ENCODE measurements at places on chromosomes 5 and 9. TPM values are rescaled to one million over a fixed set of nuclear protein-coding genes. Genes with fewer than 3 reads are reported as not detected.
A peak's percentile ranks its signal among the peaks of the same experiment; 100 is the strongest.

DNA sequence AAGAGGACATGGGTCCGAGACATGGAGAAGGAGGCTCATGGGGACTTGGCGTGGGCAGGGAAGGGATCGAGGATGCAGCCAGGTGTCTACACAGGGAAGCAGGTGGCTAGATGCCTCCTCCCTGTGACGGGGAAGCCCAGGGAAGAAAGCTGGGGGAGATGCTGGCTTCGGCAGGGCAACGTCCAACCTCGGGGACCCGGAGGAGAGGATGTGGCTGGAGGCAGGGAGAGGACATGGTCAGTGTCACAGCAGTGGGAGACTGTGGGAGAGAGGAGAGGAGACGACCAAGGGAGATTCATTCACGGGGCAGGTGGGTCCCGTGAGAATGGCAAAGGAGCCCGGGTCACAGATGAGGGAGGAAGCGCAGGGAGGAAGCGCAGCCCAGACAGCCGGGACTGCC is 73.2 kb upstream of the PHYKPL start:
- H3K27ac ChIP-seq = no peak overlapping the region
- H3K27me3 ChIP-seq = peaks cover 81% of the 10 kb centered on the region
- no peaks in the 10 kb centered on the region for H3K4me1 ChIP-seq
- H3K4me3 ChIP-seq = no peak overlapping the region

DNA sequence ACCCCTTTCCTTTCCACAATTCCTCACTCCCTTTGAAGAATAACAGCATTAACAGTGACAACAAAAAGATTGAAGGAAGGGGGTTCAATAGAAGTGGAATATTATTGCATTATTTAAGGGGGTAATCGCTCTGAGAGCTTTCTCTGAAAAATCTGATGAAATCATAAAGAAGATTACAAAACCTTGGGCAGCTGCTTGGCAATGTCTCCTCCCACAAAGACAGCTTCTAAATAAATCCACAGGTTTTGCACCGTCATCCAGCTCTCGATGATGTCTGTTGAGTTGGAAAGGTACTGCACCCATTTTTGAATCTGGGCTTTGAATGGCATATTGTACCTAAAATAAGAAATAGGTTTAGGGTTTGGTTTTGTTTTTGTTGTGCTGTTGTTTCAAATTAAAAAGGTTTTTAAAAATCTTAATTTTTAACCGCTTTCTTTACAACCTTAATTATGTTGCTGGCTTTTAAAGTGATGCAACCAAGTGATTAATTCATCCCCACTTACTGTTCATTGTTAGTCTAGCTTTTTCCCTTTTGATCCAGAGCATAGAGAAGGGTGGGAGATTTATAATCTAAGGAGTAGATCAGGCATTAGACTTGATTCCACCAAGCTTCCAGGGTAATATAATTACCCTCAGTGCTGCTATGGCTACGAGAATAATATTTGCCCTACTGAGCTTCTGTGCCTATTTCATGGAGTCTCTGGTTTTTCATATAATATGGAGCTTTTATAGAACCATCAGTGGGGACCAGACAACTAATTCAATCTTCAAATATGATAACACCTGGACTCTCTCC is 85.0 kb downstream of the DNAH5 start:
- H3K4me3 ChIP-seq = no peak overlapping the region
- H3K4me1 ChIP-seq = no peaks in the 10 kb centered on the region
- DNase-seq = no peak
- no peaks in the 10 kb centered on the region for H3K27me3 ChIP-seq

GRCh38 chr9:4583001-4583400 is 79.1 kb upstream of the PLPP6 start:
- no peaks in the 10 kb centered on the region for H3K27me3 ChIP-seq
- DNase-seq = no peak
- H3K4me1 ChIP-seq = no peaks in the 10 kb centered on the region
- H3K36me3 ChIP-seq = no peaks in the 10 kb centered on the region
- no peak overlapping the region for H3K27ac ChIP-seq
- H3K4me3 ChIP-seq = no peak overlapping the region

DNA sequence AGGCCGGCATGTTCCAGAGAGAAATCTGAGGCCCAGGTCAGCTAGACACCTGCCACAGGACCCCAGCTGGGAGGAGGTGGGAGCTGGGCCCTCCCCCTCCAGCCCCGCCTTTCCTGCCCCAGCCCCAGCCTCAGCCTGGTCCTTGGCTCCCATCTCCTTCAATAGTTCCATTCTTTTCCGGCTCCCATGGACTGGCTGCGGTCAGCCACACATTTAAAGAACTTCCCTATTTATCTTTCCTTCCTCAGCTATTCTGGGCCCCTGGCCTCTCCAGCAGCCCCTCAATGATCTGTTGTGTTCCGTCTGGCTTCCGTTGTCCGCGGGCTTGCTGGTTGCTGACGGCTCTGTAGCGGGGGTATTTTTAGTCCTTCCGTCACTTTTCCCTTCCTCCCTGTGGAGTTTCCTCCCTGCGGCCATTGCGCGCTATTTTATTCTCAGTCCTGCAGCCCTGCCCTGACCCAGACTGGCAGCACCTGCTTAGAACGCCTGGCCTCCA is 73.8 kb downstream of the AMBP start:
- no peaks in the 10 kb centered on the region for H3K27me3 ChIP-seq
- no peaks in the 10 kb centered on the region for H3K4me1 ChIP-seq
- no peak overlapping the region for H3K27ac ChIP-seq
- no peak for DNase-seq
- no peak overlapping the region for H3K4me3 ChIP-seq

DNA sequence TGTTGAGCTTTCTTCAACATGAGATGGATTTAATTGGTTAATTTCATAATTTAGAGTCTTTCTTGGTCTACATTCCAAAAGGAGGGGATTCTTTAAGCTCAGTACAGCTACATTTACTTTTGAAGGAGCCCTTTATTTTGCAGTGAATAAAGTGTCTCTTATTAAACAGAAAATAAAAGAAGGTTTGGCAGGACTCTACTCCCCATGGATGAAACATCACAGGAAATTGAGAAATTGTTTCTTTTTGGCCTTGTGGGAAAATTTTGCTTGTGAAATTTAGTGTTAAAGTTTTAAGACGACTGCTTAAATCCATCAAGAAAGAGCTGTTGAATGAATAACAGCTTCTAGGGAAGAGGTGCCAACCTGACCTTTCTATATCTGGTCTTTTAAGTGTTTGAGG is 187.7 kb downstream of the NTRK2 start:
- no peaks in the 10 kb centered on the region for H3K27me3 ChIP-seq
- H3K27ac ChIP-seq = no peak overlapping the region
- no peaks in the 10 kb centered on the region for H3K36me3 ChIP-seq
- H3K4me3 ChIP-seq = no peak overlapping the region
- H3K4me1 ChIP-seq = no peaks in the 10 kb centered on the region
- no peak for DNase-seq

GRCh38 chr9:82512728-82513127 is 524.2 kb downstream of the SPATA31D1 start:
- no peak for DNase-seq
- H3K36me3 ChIP-seq = no peaks in the 10 kb centered on the region
- no peaks in the 10 kb centered on the region for H3K4me1 ChIP-seq
- no peak overlapping the region for H3K27ac ChIP-seq
- no peak overlapping the region for H3K4me3 ChIP-seq
- no peaks in the 10 kb centered on the region for H3K27me3 ChIP-seq

DNA sequence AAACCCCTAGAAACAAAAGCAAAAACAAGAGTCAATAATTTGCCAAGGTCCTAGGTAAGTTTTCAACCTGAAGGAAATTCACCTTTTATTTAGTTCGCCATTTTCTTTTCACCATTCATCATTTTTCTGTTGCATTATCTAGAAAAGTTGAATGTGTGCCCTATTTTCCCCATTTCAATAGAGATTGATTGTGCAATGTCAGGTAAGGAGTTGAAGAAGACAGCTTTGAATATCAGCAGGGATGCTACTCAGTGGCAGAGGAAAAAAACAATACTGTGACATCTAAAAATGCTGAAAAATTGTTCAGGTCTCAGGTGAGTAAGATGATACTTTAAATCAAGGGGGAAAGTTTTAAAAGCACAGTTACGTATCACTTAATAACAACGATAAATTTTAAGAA is 813.7 kb downstream of the DTWD2 start:
- no peak overlapping the region for H3K4me3 ChIP-seq
- DNase-seq = no peak
- H3K27ac ChIP-seq = no peak overlapping the region

GRCh38 chr9:613771-614347 is 227.6 kb upstream of the DMRT1 start:
- H3K36me3 ChIP-seq = no peaks in the 10 kb centered on the region
- H3K4me1 ChIP-seq = no peaks in the 10 kb centered on the region
- no peak overlapping the region for H3K4me3 ChIP-seq
- no peaks in the 10 kb centered on the region for H3K27me3 ChIP-seq
- peak; percentile 18 for DNase-seq

DNA sequence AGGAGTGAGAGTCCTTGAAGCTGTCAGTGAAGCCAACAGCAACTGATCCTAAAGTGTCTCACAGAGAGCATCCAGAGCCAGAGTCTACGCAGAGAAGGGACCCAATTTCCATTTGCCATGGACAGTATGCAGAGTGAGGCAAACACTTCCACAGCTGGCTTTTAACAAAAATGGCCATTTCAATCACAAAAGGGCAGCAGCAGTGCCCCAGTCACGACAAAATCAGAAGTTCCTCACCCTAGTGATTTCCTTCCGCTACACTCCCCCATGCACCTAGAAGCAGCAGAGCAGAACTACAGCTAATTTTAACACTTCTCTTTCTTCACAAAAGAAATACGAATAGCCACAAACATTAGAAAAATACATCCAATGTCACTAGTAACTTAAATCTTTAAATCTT is 27.9 kb downstream of the FBXW11 start:
- DNase-seq = no peak
- no peaks in the 10 kb centered on the region for H3K36me3 ChIP-seq
- no peak overlapping the region for H3K4me3 ChIP-seq
- no peaks in the 10 kb centered on the region for H3K4me1 ChIP-seq
- H3K27ac ChIP-seq = no peak overlapping the region

DNA sequence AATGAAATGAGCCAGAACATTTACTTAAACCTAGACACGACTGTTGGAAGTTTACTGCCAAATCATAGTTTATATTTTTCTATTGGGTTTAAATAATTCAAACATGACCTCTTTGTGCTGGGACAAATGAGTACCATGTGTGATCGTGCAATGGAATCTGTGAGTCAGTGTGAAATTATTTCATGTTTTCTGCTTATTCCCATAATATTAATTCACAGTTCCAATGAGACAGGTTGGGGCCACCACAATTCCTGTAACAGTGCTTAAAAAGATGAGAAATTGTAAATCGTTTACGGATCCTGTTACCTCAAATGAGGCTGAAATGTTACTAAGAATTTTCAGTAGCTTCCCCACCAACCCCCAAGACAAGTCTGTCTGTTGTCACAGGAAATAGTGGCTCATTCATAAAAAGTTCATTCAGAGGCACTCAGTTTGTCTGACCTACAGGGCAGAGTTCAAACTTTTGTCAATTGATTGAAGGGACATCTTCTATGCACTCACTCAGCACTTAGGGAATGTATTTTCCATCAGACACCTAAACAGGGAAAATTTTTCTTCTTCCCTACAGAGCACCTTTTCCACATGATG is 563.9 kb upstream of the ADAMTS16 start:
- H3K4me1 ChIP-seq = no peaks in the 10 kb centered on the region
- H3K27me3 ChIP-seq = no peaks in the 10 kb centered on the region
- H3K27ac ChIP-seq = no peak overlapping the region
- H3K36me3 ChIP-seq = no peaks in the 10 kb centered on the region
- no peak overlapping the region for H3K4me3 ChIP-seq
- DNase-seq = no peak

GRCh38 chr5:531749-532315 is 7.6 kb upstream of the SLC9A3 start:
- no peak overlapping the region for H3K4me3 ChIP-seq
- peaks cover 79% of the 10 kb centered on the region for H3K27me3 ChIP-seq
- DNase-seq = no peak
- no peak overlapping the region for H3K27ac ChIP-seq
- peaks cover 29% of the 10 kb centered on the region for H3K4me1 ChIP-seq
- no peaks in the 10 kb centered on the region for H3K36me3 ChIP-seq

DNA sequence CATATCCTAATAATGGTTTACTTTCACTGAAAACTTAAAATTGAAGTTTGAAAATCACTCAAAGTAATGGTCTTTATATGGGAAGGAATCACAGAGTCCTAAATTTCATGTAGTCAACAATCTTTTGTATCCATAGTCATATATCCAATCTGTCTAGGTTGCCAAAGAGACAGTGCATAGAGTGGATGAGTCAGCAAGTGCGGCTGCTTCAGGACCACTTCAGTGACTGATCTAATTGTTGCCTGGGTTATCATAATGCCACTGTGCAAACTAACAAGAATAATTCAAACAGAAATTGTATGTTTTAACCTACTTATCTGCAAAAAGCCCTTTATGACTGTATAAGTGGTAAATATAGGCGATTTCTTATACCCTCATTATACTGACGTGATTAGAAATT is 211.3 kb upstream of the PRR16 start:
- no peak overlapping the region for H3K27ac ChIP-seq
- H3K4me3 ChIP-seq = no peak overlapping the region
- no peaks in the 10 kb centered on the region for H3K27me3 ChIP-seq

- no peak overlapping the region for H3K27ac ChIP-seq
- H3K4me3 ChIP-seq = no peak overlapping the region
- DNase-seq = no peak
- H3K36me3 ChIP-seq = peaks cover 92% of the 10 kb centered on the region
- H3K27me3 ChIP-seq = no peaks in the 10 kb centered on the region
These were observed 15.9 kb downstream of the RHOBTB3 start for GRCh38 chr5:95746722-95747679.

GRCh38 chr5:52786949-52787599 is 642 bp upstream of the ITGA1 start:
- H3K36me3 ChIP-seq = no peaks in the 10 kb centered on the region
- H3K27me3 ChIP-seq = peaks cover 10% of the 10 kb centered on the region
- H3K4me3 ChIP-seq = no peak overlapping the region
- H3K4me1 ChIP-seq = peaks cover 9% of the 10 kb centered on the region
- no peak overlapping the region for H3K27ac ChIP-seq

GRCh38 chr9:93587651-93588347 is 11.4 kb downstream of the PHF2 start:
- H3K4me3 ChIP-seq = no peak overlapping the region
- peaks cover 17% of the 10 kb centered on the region for H3K4me1 ChIP-seq
- H3K27me3 ChIP-seq = no peaks in the 10 kb centered on the region
- H3K36me3 ChIP-seq = no peaks in the 10 kb centered on the region

DNA sequence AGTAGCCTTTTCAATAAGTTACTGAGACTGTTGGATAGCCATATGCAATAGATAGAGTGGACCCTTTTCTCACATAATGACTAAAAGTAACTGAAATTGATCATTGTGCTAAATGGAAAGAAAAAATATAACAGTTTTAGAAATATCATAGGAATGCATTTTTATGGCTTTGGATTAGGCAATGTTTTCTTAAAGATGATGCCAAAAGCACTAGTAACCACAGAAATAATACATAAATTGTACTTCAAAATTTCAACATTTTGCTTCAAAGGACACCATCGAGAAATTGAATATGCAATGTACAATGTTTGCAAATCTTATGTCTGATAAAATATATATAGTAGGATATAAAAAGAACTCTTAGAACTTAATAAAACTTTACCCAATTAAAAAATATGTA is 1267.5 kb upstream of the CDH9 start:
- no peaks in the 10 kb centered on the region for H3K4me1 ChIP-seq
- no peak overlapping the region for H3K27ac ChIP-seq
- H3K36me3 ChIP-seq = no peaks in the 10 kb centered on the region
- H3K27me3 ChIP-seq = no peaks in the 10 kb centered on the region

Gene ZNF622
- polyA plus RNA-seq = 32.3 TPM

Gene SPAG8
- 0.40 TPM for polyA plus RNA-seq

Gene FLT4
- 0.12 TPM for polyA plus RNA-seq

Gene VPS13A
- polyA plus RNA-seq = 12.3 TPM

Gene LHFPL2
- polyA plus RNA-seq = 3.7 TPM

Gene KCNN2
- not detected for polyA plus RNA-seq

Gene GNE
- 9.3 TPM for polyA plus RNA-seq

Gene CYSRT1
- 1.4 TPM for polyA plus RNA-seq

Gene ESM1
- not detected for polyA plus RNA-seq

Gene LCN1
- not detected for polyA plus RNA-seq

Gene NUTM2F
- polyA plus RNA-seq = not detected

Gene SPATA31E1
- polyA plus RNA-seq = not detected

Gene KCNIP1
- not detected for polyA plus RNA-seq

Gene SH3TC2
- 0.20 TPM for polyA plus RNA-seq
